Activated T-helper 17 cell treated with anti-CD3 and anti-CD28 coated beads, Interleukin-2, amount 50 U/mL, for 72 hours (primary cell): ENCODE measurements at places on chromosomes 16 and 17.

DNA sequence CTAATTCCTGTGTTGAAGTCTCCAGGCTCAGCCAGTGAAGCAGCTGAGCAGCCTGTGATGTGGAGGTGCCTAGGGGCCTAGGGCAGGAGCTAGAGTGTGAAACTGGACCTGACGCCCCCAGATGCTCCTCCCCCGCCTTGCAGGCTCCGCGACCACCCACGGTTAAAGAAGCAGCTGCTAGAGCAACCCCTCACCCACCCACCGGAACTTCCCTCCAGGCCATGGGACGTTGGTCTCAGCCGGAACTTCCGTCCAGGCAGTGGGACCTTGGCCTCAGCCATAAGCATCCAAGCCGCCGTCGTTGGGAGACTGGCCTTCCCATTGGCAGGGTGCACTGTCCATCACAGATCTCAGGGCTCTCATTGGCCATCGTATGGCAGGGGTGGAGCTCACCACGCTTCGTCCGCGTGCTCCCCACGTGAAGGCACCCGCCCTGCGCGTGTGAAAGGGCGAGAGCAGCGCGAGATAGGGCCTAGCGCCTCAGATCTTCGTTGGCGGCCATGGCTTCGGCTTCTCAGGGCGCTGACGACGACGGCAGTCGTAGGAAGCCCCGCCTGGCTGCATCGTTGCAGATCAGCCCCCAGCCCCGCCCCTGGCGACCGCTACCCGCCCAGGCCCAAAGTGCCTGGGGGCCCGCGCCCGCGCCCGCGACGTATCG, at the start of gene ADAD2:
ADAD2 (plus strand) TSS at position 427 of the 658 bp plus-strand sequence; CDS start at position 501, 74 bp downstream.
- no peak for ATAC-seq

- no peak for ATAC-seq
Measured at GRCh38 chr17:35097776-35098175, 21.9 kb downstream of the RAD51D start.

- no peak for ATAC-seq
Measured at GRCh38 chr16:27976990-27977389, 86.5 kb downstream of the GSG1L start.

DNA sequence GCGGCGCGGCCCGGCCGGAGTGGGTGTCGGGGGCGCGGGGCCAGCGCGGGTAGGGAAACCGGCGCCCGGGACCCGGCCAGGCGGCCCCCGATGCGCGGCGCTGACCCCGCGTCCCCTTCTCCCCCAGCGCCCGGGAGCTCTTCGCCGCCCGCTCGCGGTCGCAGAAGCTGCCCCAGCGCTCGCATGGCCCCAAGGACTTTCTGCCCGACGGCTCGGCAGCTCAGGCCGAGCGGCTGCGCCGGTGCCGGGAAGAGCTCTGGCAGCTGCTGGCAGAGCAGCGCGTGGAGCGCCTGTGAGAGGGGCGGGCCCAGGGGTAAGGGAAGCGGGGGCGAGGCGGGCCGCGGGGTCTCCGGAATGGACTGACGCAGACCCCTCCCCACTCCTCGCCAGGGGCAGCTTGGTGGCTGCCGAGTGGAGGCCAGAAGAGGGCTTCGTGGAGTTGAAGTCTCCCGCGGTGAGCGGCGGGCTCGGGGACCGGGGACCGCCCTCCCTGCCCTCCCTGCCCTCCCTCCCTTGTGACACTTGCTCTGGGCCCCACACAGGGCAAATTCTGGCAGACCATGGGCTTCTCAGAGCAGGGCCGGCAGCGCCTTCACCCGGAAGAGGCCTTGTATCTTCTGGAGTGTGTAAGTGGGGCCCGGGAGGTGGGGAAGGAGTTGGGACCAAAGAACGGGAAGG, 430 bp downstream of the TSEN54 start:
- ATAC-seq = peak; percentile 21

GRCh38 chr16:23567602-23568001, 10.1 kb downstream of the UBFD1 start:
- no peak for ATAC-seq

DNA sequence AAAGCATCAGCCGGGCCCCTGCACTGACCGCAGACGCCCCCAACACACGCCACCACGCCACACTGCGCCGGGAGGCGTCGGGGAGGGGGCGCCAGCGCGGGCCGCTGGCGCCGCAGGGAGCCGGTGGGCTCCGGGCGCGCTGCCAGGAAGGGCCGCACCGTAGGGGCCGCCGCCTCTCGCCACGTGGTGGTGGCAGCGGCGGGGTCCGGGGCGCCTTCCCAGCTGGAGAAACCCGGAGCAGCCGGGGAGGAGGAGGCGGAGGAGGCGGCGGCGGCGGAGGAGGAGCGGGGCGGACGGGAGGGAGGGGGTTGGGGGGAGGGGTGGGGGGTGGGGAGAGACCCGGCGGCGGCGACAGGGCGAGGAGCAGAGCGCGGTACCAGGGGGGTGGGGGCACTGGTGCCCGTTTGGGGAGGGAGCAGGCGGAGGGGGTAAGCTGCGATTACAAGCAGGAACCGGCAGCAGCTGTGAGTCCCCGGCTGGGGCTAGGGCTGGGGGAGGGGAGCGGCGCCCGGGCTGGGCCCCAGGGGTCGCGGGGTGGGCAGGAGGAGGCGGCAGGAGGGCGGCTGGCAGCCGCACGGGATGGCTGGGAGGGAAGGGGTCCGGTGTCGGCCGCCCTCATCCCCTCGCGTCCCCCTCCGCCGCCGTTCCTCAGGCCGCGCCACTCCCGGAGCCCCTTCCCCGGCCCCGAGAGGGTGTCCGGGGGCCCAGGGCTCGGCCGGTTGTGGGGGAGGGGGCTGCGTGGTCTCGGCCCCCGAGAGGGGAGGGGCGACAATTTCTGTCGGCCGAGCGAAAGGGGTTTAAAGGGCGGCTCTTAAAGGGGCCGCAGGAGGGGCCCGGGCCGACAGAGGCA, at the start of gene TBKBP1:
TBKBP1 (plus strand) TSS at position 431 of the 850 bp plus-strand sequence. CDS start 1,952 bp downstream, outside the sequence.
- ATAC-seq = peak; percentile 22

GRCh38 chr17:70173681-70174080, 4.3 kb downstream of the KCNJ2 start:
- ATAC-seq = no peak

- no peak for ATAC-seq
Measured at GRCh38 chr17:14813649-14814370, 451.3 kb downstream of the PMP22 start.

DNA sequence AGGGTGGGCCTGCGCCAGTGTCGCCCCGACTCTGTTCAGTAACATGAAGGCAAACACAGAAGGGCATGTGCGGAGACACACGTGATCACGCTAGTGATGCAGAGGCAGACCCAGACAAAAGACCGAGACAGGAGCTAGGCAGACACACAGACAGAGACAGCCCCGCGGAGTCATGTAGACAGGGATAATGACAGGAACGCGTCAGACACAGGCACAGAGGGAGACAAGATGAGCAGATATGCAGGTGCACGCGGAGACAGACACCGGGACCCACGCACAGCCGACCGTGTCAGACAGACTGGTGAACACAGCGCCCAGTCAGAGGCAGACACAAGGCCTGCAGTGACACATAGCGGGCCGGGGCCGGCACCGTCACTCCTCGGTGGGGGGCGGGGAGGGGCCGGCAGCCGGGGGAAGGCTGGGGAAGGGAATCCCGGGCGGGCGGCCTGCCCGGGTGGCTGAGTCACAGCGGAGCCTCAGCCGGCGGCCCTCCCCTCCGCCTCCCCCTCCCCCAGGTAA, 7.4 kb downstream of the KDM6B start:
- ATAC-seq = peak; percentile 61

DNA sequence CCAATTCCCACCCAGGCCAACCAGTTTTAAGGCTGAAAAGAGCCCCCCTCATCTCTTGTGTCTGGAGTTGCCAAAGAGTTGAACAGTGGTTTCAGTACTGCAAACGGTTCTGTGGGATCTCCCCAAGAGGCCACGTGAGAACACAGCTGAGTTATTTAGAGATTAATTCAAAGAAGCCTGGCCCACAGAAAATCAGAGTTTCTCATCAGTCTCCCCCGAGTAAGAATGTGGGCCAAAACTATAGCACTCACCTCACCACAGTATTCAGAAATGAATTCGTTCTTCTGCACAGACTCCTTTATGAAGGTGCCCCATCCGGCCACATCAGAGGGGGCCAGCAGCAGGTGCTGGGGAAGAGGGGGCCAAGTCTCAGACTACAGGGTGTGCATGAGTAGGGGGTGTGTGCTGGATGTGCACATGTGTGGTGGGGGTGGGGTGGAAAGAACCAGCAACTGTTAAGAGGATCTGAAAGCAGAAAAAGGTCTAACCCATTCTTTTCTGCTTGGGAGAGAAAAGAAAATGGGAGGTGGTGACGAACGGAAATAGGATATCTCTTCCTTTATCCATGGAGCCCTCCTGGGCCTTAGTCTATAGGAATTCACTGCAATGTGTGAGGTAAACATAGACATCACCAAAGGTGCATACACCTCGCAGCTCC, 22.6 kb downstream of the CNTNAP1 start:
- peak; percentile 89 for ATAC-seq

- ATAC-seq = no peak
Measured at GRCh38 chr17:72598695-72599094, 477.9 kb downstream of the SOX9 start.

GRCh38 chr16:14957576-14958322, 17.1 kb upstream of the PDXDC1 start:
- no peak for ATAC-seq

DNA sequence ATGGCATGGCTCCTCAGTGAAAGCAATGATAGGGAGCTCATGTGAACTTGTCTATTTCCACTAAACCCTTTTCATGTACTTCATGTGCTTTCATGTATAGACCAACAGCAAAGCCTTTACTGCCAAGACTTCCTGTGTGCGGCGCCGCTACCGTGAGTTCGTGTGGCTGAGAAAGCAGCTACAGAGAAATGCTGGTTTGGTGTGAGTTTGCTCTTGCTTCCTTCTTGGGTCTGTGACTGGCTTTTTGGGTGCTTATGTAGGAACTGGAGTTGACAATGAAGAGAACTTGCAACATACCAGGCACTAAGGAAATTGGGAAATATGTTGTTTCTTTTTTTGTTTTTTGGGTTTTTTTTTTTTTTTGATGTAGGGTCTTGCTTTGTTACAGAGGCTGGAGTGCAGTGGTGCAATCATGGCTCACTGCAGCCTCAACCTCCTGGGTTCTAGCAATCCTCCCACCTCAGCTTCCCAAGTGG, 5.7 kb downstream of the SNX11 start:
- peak; percentile 51 for ATAC-seq

GRCh38 chr16:89354325-89354724, 136.0 kb downstream of the ANKRD11 start:
- no peak for ATAC-seq
